ENCODE measurements at places on chromosomes 12 and 14. TPM values are rescaled to one million over a fixed set of nuclear protein-coding genes. Genes with fewer than 3 reads are reported as not detected.

ASPG gene
- 0.33 TPM for total RNA-seq

POTEM gene
- total RNA-seq: not detected

CLEC2D gene
- 2.3 TPM for total RNA-seq

RNASE8 gene
- total RNA-seq: not detected

KRT78 gene
- not detected for total RNA-seq

PTCSC3 gene
- not detected for total RNA-seq

TPPP2 gene
- not detected for total RNA-seq

SPIC gene
- not detected for total RNA-seq

DNA sequence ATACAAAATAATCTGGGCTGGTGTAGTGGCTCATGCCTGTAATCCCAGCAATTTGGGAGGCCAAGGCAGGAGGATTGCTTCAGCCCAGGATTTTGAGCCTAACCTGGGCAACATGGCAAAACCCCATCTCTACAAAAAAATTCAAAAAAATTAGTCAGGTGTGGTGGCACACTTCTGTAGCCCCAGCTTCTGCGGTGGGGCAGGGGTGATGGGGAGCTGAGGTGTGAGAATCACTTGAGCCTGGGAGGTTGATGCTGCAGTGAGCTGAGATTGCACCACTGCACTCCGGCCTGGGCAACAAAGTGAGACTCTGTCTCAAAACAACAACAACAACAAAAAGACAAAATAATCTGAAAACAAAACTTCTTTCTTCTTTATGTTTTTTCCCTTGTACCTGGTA lies 66.0 kb downstream of the TC2N start:
- no peak for DNase-seq

GRCh38 chr14:100363053-100363452 lies 39.9 kb downstream of the SLC25A47 start:
- DNase-seq: no peak

DNA sequence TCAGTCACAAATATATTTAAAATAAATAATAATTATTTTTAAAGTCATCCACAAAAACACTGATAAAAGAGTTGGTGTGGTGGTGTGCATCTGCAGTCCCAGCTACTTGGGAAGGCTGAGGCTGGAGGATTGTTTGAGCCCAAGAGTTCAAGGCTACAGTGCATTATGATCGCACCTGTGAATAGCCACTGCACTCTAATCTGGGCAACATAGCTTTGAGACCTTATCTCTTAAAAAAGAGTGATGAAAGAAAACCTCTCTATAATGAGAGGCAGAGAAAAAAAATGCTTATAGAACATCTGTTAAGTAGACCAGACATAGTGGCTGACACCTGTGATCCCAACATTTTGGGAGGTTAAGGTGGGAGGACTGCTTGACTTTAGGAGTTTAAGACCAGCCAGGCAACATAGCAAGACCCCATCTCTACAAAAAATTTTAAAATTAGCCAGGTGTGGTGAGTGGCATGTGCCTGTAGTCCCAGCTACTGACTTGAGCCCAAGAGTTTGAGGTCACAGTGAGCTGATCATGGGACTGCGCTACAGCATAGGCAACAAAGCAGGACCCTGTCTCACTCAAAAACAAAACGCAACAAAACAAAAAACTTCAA lies 50.5 kb downstream of the RALGAPA1 start:
- no peak for DNase-seq

GRCh38 chr14:106599209-106599608 lies 1072.8 kb downstream of the TMEM121 start:
- DNase-seq: no peak

DNA sequence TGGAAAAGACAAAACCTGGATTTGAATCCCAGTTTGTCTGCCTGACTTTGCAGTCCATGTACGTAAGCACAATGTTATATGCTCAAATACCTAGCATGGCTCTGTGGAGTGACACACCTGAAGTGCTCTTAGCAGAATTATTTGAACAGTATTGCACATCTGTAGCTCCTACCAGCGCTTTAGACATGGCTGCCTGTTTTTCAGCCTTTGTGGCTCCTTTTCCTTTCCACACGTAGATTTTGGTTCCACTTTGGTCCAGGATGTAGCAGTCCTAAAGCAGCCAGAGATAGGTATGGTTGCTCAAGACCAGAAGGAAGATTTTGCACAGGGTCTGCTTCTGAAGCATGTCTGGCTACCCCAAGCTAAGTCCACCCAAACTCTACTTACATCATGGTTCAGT lies 9.1 kb downstream of the AVIL start:
- DNase-seq: no peak

DNA sequence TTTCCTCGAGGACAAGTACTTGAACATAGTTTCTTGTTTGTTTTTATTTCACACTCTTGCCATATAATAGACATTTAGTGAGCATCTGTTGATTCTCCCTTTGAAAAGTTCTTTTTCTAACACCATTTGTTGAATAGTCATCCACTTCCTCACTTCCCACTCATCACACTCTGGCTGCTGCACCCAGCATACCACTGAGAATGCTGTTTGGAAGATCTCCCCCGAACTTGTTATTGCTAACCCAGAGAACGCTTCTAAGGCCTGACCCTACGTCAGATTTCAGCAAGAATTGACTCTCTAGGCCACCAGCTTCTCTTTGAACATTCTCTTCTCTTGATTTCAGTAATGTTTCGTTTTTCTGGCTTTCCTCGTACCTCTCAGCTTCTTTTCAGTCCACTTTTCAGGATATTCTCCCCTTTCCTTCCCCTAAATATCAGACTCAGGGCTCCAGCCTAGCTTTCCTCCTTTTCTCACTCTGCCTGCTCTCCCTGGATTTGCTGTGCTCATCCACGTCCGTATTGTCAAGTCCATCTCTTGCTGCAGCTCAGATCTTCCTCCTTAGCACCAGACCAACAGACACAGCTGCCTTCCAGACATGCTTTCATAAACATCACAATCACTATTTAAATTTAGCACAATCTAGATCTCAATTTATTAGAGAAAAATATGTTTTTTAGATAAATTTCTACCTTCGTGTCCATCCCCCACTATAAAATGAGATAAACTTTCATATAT lies 94.0 kb upstream of the SLC38A4 start:
- DNase-seq: no peak

- DNase-seq: no peak
Observed at GRCh38 chr12:12983420-12984035, 16.5 kb downstream of the HEBP1 start.
